ENCODE measurements at places on chromosomes 6 and 20. TPM values are rescaled to one million over a fixed set of nuclear protein-coding genes. Genes with fewer than 3 reads are reported as not detected.

DNA sequence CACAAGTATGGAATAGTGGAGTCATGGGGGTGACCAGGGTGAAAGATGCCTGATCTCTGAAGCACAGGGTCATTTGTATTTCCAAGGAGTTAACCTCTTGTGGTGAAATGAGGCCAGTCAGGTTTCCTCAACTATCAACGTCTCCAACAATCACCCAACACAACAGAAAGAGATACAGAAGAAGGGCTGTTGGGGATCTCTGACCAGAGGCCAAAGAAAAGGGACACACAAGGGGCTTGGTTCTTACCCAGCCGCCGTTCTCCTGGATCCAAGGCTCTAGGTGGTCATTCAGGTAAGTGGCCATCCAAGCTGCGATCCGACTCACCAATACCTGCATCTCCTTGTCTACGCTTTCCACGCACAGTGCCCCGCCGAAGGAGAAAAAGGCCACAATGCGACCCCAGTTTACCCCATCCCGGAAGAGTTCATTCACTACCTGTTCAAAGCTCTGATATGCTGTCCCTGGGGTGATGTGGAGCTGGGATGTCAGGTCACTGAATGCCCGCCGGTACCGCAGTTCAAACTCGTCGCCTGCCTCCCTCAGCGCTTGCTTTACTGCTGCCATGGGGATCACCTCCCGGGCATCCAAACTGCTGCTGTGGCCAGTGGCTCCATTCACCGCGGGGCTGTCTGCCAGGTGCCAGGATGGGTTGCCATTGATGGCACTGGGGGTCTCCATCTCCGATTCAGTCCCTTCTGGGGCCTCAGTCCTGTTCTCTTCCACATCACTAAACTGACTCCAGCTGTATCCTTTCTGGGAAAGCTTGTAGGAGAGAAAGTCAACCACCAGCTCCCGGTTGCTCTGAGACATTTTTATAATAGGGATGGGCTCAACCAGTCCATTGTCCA lies 1.0 kb downstream of the BCL2L1 start:
- H3K4me3 ChIP-seq, result peak overlapping the region; percentile 84
- peak overlapping the region; percentile 99 for H3K27ac ChIP-seq
- DNase-seq, result peak; percentile 67
- peaks cover 38% of the 10 kb centered on the region for H3K4me1 ChIP-seq

GRCh38 chr6:154257067-154257466 lies 99.5 kb downstream of the IPCEF1 start:
- H3K27ac ChIP-seq, result no peak overlapping the region
- no peak for DNase-seq
- no peaks in the 10 kb centered on the region for H3K36me3 ChIP-seq
- H3K4me1 ChIP-seq, result peaks cover 4% of the 10 kb centered on the region
- H3K27me3 ChIP-seq, result no peaks in the 10 kb centered on the region
- H3K4me3 ChIP-seq, result no peak overlapping the region

- H3K4me3 ChIP-seq, result no peak overlapping the region
- H3K27me3 ChIP-seq, result no peaks in the 10 kb centered on the region
- H3K4me1 ChIP-seq, result peaks cover 19% of the 10 kb centered on the region
- no peak overlapping the region for H3K27ac ChIP-seq
- H3K36me3 ChIP-seq, result no peaks in the 10 kb centered on the region
Observed at GRCh38 chr20:48298851-48299484, 513.7 kb upstream of the SULF2 start.

DNA sequence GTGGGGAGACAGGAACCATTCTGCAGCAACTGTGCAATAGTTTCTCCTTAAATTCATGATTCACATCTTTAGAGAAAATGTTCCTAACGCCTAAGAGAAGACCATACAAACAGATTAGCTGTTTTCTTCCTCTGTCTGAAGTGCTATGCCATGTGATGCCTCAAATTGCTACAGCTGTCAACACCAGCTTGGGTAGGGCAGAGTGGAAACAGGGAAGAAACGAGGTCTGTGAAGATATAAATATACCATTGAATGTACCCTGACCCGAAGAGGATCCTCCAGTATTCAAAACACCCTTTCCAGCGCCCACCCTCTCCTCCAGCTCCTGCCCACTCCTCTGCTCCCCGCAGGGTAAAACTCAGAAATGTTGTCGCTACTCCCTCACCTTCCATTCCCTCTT lies 40.3 kb upstream of the PRND start:
- no peaks in the 10 kb centered on the region for H3K36me3 ChIP-seq
- H3K4me1 ChIP-seq, result peaks cover 7% of the 10 kb centered on the region
- DNase-seq, result no peak
- H3K27me3 ChIP-seq, result no peaks in the 10 kb centered on the region
- no peak overlapping the region for H3K4me3 ChIP-seq

GRCh38 chr6:162468326-162468725 lies 259.2 kb downstream of the PRKN start:
- H3K27ac ChIP-seq, result no peak overlapping the region
- no peaks in the 10 kb centered on the region for H3K36me3 ChIP-seq

GRCh38 chr6:13907614-13908215 lies 17.0 kb upstream of the RNF182 start:
- DNase-seq, result no peak
- peaks cover 10% of the 10 kb centered on the region for H3K27me3 ChIP-seq
- no peak overlapping the region for H3K27ac ChIP-seq
- no peaks in the 10 kb centered on the region for H3K4me1 ChIP-seq
- H3K4me3 ChIP-seq, result no peak overlapping the region

- no peaks in the 10 kb centered on the region for H3K27me3 ChIP-seq
- no peak overlapping the region for H3K27ac ChIP-seq
- no peak for DNase-seq
- peaks cover 4% of the 10 kb centered on the region for H3K4me1 ChIP-seq
- no peaks in the 10 kb centered on the region for H3K36me3 ChIP-seq
Observed at GRCh38 chr6:147961481-147962141, 381.0 kb upstream of the SASH1 start.

Gene LAMP5
- 0.49 TPM for total RNA-seq

Gene OOEP
- total RNA-seq, result 1.2 TPM

Gene DEFB132
- not detected for total RNA-seq

Gene ABRACL
- total RNA-seq, result 32.0 TPM

Gene EFCAB8
- 0.72 TPM for total RNA-seq

Gene NMBR
- total RNA-seq, result not detected

Gene CALHM4
- not detected for total RNA-seq

Gene STXBP5
- 22.1 TPM for total RNA-seq

Data from upper lobe of right lung (tissue), 1 donor.